ENCODE measurements at places on chromosomes 3 and 15.
A peak's percentile ranks its signal among the peaks of the same experiment; 100 is the strongest.

DNA sequence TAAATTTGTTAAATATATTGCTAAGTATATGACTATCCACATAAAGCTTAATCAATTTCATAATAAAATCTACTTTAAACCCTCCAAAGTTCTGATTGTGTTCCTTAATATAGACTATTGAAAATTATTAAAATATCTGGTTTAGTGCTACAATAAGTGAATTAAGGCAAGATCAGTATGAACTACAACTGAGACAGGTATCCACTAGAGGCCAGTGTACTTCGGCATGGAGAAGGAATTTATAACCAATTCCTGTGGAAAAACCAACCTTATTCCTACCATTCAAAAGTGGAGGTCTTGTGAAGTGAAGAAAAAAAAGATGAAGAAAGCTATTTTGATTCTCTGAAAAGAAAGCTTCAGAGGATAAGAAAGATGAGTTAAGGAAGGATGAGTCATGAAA lies 237.7 kb downstream of the SUCLG2 start:
- no peak for DNase-seq

GRCh38 chr3:153600896-153601295 lies 438.9 kb downstream of the RAP2B start:
- no peak for DNase-seq

DNA sequence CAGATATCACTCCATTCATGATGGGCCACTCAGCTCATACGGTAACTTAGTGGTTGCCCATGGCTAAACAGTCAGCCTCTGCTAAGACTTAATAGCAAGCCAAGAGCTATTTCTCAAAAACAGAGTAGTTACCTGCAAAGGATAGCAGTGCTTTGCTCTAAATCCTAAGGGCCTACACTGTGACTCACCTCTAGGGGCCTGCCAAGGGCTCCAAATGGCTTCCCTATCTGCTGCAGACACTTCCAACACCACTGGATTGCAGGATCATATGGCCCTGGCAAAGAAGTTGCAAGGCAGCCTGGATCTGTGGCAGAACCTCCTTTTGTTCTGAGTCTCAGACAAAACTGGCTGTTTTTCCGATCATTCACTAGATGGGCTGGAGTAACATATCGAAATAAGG lies 17.8 kb downstream of the CGGBP1 start:
- DNase-seq: no peak

- DNase-seq: no peak
Observed at GRCh38 chr3:193656445-193656844, 63.4 kb downstream of the OPA1 start.

DNA sequence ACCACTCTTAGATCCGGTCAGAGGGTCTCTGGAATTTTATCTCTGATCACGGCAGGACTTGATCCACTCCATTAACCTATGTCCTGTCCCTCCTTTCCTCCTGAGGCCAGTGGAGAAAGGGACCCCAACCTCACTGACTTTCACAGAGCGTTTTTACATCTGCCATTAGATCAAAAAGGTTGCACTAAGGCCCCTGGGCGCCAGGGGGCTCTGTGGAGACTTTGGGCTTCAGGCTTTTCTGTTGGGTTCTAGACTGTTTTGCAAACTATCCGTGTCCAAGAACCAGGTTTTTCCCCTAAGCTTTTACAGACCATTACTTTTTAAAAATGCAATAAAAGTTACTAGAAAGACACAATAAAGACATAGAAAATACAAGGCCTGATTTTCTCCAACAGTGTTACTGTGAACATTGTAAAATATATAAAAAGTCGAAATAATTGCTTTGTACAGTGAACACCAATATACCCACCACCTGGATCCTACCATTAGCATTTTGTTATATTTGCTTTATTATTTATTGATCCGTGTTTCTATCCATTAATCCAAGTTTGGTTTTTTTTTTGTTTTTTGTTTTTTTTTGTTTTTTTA lies 159.7 kb downstream of the POLR2M start:
- DNase-seq: no peak

GRCh38 chr15:89487791-89488190 lies 8.6 kb downstream of the RHCG start:
- no peak for DNase-seq

- DNase-seq: no peak
Observed at GRCh38 chr3:161674402-161674801, 177.8 kb downstream of the OTOL1 start.

- no peak for DNase-seq
Observed at GRCh38 chr3:58848826-58849225, 182.3 kb upstream of the FAM3D start.

DNA sequence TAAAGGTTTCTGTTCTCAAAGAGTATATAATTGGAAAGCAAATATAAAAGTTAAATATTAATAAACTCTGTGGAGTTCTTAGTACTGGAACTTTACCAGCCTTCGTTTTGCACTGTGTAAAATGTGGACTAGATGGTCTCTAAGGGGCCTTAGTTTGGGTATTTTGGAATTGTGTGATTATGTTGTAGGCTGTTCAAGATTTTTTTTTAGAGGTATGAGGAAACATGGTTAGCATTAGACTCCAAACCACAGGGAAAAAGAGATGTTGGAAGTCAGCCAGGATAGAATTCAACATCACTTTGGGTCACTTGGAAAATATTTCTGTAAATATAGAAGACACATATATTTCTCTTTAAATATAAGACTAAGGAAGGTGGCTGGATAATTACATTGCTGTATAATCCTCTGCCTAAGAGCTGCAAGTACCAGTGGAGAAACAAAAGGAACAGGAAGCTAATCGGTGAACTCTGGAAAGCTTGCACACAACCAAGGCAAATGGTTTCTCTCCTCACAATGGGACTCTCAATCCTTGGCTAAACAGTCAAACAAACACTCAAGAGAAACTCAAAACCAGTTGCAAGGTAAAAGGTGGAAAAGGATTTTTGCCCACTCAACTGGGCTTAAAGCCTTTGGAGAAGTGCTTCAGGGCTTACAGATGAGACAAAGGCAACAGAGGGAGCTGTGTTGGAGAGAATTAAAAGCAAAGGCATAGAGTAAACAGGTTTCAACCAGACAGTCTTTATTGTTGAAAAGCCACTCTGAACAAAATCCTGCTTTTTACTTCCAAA lies 141.7 kb downstream of the NR1D2 start:
- no peak for DNase-seq

- DNase-seq: no peak
Observed at GRCh38 chr3:30098653-30099455, 507.5 kb upstream of the TGFBR2 start.

DNA sequence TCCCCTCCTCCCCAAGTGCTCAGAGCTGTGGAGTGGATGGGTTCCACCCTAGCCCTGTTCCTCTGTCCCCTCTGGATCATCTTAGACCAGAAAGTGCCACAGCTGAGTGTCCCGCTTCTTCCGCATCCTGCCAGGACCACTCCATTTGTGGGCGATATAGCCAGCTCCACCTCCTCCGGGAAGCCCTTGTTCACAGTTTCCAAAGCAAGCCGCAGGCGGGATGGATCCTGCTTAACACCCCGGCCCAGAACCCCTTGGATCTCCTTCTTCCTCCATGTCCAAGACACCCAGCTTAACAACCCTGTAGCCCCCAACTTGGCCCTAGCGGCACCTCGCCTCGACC lies 490 bp upstream of the ALAS1 start:
- no peak for DNase-seq

- no peak for DNase-seq
Observed at GRCh38 chr15:80876348-80876674, 97.1 kb downstream of the CEMIP start.

DNA sequence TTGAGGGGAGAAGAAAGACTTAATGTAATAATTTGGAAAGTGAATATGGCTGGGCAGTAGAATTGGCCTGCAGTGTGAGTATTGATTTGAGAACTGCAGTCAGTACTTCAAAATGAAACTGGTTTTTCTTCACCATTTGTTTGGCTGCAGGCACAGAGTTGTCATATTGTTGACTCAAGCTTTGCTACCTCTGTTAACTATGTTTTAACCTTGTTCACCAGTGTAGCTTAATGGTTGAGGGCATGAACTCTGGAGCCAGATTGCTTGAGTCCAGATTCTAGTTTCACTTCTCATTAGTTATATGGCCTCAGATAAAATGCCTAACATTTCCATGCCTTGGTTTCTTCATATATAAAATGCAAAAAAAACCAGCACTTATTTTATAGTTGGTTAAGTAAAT lies 64.1 kb downstream of the CFAP44 start:
- no peak for DNase-seq

DNA sequence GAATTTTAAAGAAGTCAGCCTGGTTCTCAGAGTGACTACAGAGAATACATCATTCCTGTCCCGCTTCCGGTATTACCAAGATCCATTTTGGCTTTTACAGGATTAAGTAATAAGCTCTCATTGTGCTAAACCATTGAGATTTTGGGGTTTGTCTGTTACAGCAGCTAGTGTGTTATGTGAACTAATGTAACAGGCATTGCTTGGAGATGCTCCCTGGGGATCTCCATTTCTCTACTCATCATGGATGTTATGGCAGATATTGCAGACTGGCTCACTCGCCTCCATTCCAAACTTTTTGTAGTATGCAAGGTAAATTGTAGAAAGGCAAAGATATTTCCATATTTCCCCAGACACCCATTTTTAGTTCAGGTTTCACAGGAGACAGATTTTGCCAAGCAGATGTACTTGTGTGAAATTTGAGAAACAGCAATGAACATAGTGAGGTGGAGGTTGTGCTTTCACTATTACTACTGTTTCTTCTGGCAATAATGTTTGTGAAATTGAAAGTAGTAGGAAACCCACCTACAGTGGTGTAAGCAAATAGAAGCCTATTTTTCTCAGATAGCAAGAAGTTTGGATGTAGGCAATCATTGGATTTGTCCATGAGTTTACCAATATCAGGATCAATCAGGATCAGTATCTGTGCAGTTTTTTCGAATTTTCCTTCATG lies 177.1 kb upstream of the GALNT15 start:
- no peak for DNase-seq

- DNase-seq: no peak
Observed at GRCh38 chr3:170777564-170777926, 92.5 kb downstream of the RPL22L1 start.

DNA sequence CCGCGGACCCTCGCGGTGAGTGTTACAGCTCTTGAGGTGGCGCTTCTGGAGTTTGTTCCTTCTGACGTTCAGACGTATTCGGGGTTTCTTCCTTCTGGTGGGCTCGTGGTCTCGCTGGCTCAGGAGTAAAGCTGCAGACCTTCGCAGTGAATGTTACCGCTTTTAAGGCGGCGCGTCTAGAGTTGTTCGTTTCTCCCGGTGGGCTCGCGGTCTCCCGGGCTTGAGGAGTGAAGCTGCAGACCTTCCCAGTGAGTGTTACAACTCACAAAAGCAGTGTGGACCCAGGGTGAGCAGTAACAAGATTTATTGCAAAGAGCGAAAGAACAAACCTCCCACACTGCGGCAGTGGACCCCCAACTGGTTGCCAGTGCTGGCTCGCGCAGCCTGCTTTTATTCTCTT lies 177.1 kb downstream of the UACA start:
- DNase-seq: no peak

DNA sequence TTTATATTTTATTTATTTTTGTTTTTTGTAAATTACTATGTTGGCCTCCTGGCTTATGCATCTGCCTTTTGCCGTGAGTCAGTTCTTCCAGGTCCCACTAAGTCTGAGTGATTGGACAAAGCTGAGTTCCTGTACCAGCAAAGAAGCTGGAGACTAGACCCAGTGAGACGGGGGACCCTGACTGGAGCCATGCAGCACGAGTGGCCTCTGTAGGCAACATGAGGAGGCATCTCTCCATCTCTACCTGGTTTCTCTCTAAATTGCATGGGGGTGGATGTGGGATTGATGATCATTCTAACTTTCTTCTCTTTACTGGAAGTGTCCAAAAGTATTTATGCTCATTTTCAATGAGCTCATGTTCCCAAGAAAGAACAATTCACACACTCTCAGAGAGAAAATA lies 155.3 kb upstream of the MRPL3 start:
- no peak for DNase-seq

GRCh38 chr3:32448686-32449474 lies 53.8 kb downstream of the CMTM6 start:
- DNase-seq: no peak

DNA sequence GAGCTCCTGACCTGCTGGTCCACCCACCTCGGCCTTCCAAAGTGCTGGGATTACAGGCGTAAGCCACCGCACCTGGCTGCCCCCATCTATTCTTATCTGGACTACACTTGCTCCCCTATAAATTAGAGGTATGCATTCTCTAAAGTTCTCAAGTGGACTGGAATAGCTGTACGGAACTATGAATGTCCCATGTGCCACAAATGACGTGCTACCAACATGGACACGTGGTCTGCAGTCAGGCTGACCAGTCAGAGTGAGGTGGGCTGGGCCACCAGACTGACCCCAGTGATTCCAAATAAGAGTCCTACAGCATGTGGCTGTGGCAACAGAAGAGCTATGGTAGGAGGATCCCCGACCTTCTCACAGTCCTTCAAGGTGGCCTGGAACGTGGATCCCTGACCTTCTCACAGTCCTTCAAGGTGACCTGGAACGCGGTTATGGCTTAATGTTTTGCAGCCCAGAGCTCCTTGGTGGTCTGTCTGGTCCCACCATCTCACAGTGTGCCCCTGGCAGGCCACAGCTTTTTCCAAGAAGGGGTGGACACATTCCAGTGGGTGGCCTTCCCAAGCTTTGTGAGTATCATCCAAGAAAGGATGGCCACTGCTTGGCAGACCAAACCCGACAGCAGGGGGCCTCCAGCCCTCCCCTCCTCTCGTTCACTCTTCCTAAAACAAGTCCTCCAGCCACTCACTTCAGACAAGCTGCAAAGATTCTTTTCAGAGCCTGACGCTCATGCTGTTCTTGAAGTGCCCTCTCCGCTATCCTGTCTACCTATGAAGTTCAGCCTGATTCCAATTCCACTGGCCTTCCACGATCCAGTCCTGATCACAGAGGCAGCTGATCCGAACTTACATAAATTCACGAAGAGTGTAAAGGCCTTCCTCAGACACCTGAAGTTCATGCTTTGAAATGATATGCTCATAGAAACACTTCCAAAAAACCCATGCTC lies 4.4 kb downstream of the ADAMTS17 start:
- DNase-seq: no peak

DNA sequence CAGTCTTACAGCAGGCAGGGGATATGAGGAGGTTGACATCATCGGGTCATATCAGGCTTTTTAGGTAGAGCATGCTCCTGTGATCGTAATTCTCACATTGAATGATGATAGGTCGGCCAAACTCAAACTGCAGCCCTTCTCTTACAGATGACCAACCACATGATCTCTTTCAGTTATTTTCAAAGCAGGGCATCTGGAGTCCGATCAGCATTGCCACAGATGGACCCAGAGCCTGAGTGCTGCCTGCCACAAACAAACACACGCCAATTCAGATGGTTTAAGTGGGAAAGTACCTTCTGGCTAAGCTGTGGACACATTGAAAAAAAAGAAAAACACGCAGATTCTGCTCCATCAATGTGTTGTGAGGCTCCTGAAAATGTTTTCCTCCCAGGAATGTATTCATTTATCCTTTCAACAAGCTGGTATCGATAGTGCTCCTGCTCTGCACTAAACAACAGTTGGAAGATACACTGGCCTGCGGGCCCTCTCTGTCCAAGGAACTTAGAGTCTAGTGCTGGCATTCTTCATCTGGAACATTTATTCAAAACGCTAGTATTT lies 31.2 kb downstream of the ARPP21 start:
- DNase-seq: no peak

GRCh38 chr15:74977599-74977998 lies 17.8 kb upstream of the SCAMP5 start:
- DNase-seq: no peak

- peak; percentile 38 for DNase-seq
Observed at GRCh38 chr3:112132975-112133448, at the start of gene GCSAM. GCSAM (minus strand) TSS chr3:112133248; CDS start chr3:112133120, 128 bp downstream.

- no peak for DNase-seq
Observed at GRCh38 chr3:40398346-40398745, 11.4 kb downstream of the ENTPD3 start.
